ENCODE measurements at places on chromosomes 13 and 19.

GRCh38 chr19:13095393-13095784, 7.3 kb downstream of the LYL1 start:
- DNase-seq: no peak

DNA sequence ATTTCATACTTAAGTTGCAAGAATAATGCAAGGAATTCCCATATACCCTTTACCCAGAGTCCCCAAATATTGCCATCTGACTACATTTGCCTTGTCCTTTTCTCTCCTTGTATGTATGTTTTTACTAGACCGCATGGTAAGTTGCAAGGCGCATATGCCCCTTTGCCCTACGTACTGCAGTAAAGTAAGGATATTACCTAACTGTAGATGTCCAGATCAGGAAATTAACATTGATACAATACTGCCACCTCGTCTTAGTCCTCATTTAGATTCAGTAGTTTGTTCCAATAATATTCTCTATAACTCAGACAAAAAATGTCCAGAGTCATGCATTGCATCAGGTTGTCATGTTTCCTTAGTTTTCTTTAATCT, 9.3 kb downstream of the SAFB start:
- no peak for DNase-seq

DNA sequence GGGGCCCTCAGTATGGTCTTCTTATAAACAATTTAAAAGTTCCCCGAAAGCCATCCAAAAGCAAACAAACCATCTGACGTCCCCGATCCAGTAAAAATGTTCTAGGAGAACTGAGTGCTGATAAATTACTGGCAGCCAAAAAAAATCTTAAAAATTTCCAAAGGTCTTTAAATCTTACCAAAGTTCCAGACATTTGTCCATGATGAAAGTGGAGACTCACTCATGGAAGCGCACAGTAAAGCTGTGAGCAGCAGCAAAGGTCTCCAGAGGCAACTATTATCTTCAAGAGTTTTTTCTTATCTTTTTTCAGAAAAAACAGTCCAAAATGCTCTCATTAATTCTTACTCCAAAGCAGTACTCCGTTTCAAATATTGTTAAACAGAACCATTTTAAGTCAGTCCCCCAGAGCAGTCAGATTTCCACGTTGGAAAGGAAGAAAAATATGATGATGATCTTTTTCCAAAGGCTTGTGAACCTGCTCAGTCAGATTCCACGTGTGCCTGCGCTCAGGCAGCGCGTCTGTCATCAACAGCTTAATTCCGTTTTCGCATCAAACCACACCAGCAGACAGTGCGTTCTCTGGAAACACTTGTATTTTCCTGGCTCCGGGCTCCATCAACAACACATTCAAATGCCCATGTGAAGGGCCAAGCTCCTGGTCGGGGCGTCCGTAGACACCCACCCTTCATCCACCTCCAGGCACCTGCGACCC, 85.4 kb downstream of the COL4A1 start:
- no peak for DNase-seq

- no peak for DNase-seq
Measured at GRCh38 chr19:31316201-31316951, 32.9 kb downstream of the TSHZ3 start.

- DNase-seq: no peak
Measured at GRCh38 chr19:14379294-14380065, 1.8 kb upstream of the ADGRE5 start.

Data from posterior vena cava (tissue), 2 donors.